ENCODE measurements at places on chromosomes 2 and 18. TPM values are rescaled to one million over a fixed set of nuclear protein-coding genes. Genes with fewer than 3 reads are reported as not detected.
A peak's percentile ranks its signal among the peaks of the same experiment; 100 is the strongest.

The ERFE gene
- 1.6 TPM for total RNA-seq

GRCh38 chr2:7017671-7018281 lies 100.6 kb downstream of the RNF144A start:
- H3K4me3 ChIP-seq = no peak overlapping the region
- H3K4me1 ChIP-seq = no peaks in the 10 kb centered on the region
- no peaks in the 10 kb centered on the region for H3K36me3 ChIP-seq

The GPR17 gene
- total RNA-seq = not detected

DNA sequence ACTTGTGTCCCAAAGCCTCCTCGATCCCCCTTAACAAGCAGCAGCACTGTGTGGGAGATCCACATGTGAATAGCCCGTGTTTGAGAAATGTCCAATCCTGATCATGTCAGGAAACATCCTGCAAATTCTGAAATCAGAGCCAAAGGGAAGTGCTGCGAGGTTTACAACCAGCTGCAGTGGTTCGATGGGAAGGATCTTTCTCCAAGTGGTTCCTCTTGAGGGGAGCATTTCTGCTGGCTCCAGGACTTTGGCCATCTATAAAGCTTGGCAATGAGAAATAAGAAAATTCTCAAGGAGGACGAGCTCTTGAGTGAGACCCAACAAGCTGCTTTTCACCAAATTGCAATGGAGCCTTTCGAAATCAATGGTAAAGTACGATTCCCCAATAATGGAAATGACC lies at the start of gene MARCO:
MARCO (plus strand) TSS at position 164 of the 400 bp plus-strand sequence; CDS start at position 271, 107 bp downstream.
- DNase-seq = no peak
- H3K27ac ChIP-seq = no peak within 1 kb of the TSS
- no peaks in the 10 kb centered on the region for H3K4me1 ChIP-seq

GRCh38 chr2:126921066-126921465 lies 22.4 kb downstream of the TEX51 start:
- H3K4me3 ChIP-seq = no peak overlapping the region
- no peaks in the 10 kb centered on the region for H3K27me3 ChIP-seq
- peak; percentile 16 for DNase-seq

- no peak for DNase-seq
- no peak overlapping the region for H3K27ac ChIP-seq
- no peaks in the 10 kb centered on the region for H3K36me3 ChIP-seq
- H3K4me3 ChIP-seq = no peak overlapping the region
Measured at GRCh38 chr2:185375731-185376130, 362.9 kb upstream of the FSIP2 start.

The MAP3K19 gene
- total RNA-seq = not detected

The KCNG3 gene
- total RNA-seq = 1.9 TPM

The HOXD13 gene
- total RNA-seq = 0.09 TPM

- H3K4me1 ChIP-seq = no peaks in the 10 kb centered on the region
- no peaks in the 10 kb centered on the region for H3K27me3 ChIP-seq
- DNase-seq = peak; percentile 88
- no peaks in the 10 kb centered on the region for H3K36me3 ChIP-seq
Measured at GRCh38 chr18:57910817-57911216, 107.7 kb upstream of the ATP8B1 start.

DNA sequence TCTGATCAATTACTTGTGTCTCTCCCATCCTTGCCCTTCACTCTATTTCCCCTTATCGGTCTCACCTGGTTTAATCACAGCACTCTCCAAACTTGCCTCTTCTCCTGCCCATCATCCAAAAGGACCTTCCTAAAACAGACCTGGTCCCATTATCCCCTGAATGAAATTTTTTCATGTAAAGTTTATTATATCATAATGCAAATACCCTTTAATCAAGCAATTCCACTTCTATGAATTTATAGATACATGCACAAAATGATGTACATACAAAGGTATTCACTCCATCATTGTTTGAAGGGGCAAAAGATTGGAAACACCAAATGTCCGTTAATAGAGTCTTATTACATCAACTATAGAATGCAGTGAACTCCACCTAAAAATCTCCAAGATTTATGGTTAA lies 88.1 kb upstream of the PKDCC start:
- no peak for DNase-seq
- peaks cover 13% of the 10 kb centered on the region for H3K27me3 ChIP-seq
- H3K4me3 ChIP-seq = no peak overlapping the region
- H3K4me1 ChIP-seq = peaks cover 9% of the 10 kb centered on the region
- no peaks in the 10 kb centered on the region for H3K36me3 ChIP-seq
- H3K27ac ChIP-seq = no peak overlapping the region

- DNase-seq = peak; percentile 62
- peaks cover 7% of the 10 kb centered on the region for H3K4me1 ChIP-seq
- no peak overlapping the region for H3K4me3 ChIP-seq
- no peaks in the 10 kb centered on the region for H3K27me3 ChIP-seq
- H3K27ac ChIP-seq = no peak overlapping the region
Measured at GRCh38 chr2:119426801-119427395, 4.8 kb upstream of the TMEM37 start.

DNA sequence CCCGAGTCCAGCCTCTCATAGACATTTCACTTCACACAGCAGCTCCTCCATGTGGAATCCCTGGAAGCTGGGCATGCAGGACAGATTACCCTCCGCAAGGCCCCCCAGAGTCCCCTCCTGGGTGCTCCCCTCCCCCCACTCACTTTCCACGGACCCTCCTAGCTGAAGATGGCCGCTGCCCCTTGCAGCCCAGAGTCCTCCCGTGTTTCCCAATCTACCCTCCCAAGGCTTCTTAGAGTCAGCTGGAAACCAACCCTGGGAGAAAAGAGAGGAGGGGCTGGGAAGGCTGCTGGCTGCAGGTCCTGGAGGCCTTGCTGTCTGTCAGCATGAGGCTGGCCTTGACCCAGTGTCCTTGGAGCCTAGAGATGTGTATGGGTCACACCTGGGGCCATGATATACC lies 49.0 kb upstream of the HAAO start:
- H3K27ac ChIP-seq = no peak overlapping the region
- H3K27me3 ChIP-seq = no peaks in the 10 kb centered on the region
- H3K4me1 ChIP-seq = no peaks in the 10 kb centered on the region
- peak; percentile 26 for DNase-seq

GRCh38 chr2:195520671-195521155 lies 136.3 kb upstream of the SLC39A10 start:
- DNase-seq = peak; percentile 52
- no peaks in the 10 kb centered on the region for H3K36me3 ChIP-seq
- peaks cover 5% of the 10 kb centered on the region for H3K4me1 ChIP-seq

GRCh38 chr2:189841019-189841418 lies 56.8 kb downstream of the PMS1 start:
- H3K36me3 ChIP-seq = peaks cover 22% of the 10 kb centered on the region
- no peak for DNase-seq
- no peaks in the 10 kb centered on the region for H3K27me3 ChIP-seq
- H3K27ac ChIP-seq = no peak overlapping the region

- H3K4me3 ChIP-seq = no peak overlapping the region
- no peak overlapping the region for H3K27ac ChIP-seq
- no peaks in the 10 kb centered on the region for H3K4me1 ChIP-seq
- no peaks in the 10 kb centered on the region for H3K27me3 ChIP-seq
- DNase-seq = no peak
Measured at GRCh38 chr2:128564131-128564530, 245.5 kb upstream of the HS6ST1 start.

DNA sequence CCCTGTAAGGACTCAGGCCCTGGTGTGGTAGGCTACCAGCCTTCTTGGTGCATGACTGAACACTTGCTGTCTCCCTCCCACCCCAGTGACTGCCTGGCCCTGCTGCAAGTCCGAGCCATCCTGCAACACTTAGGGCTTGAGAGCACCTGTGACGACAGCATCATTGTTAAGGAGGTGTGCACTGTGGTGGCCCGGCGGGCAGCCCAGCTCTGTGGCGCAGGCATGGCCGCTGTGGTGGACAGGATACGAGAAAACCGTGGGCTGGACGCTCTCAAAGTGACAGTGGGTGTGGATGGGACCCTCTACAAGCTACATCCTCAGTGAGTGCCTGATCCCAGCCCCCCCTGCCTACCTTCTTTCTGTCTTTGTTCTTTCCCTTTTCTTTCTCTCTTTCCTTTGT lies 55.2 kb downstream of the HK2 start:
- H3K36me3 ChIP-seq = peaks cover 79% of the 10 kb centered on the region
- DNase-seq = peak; percentile 17
- H3K27me3 ChIP-seq = no peaks in the 10 kb centered on the region
- no peak overlapping the region for H3K27ac ChIP-seq

All from endodermal cell (in vitro differentiated cells).